Activated T-helper 1 cell treated with anti-CD3 and anti-CD28 coated beads, Interleukin-2, amount 50 U/mL, for 16 hours (primary cell): ENCODE measurements at places on chromosomes 7 and 10.

DNA sequence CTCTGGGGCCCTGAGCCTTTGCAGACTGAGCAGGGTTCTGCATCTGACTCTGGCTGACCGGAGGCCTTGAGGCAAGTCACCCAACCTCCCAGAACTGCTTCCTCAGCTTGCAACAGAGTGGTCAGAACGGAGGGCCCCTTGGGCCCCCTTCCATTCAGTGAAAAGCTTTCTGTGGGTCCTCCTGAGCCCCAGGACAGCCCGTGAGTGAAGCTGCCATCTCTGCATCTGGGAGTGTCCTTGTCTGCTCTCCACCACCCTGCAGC, 224.7 kb downstream of the DNAJB6 start:
- DNase-seq = no peak

GRCh38 chr10:124256151-124256550, 162.6 kb downstream of the OAT start:
- DNase-seq = no peak

GRCh38 chr10:82942286-82943099, 1067.5 kb downstream of the NRG3 start:
- DNase-seq = no peak

DNA sequence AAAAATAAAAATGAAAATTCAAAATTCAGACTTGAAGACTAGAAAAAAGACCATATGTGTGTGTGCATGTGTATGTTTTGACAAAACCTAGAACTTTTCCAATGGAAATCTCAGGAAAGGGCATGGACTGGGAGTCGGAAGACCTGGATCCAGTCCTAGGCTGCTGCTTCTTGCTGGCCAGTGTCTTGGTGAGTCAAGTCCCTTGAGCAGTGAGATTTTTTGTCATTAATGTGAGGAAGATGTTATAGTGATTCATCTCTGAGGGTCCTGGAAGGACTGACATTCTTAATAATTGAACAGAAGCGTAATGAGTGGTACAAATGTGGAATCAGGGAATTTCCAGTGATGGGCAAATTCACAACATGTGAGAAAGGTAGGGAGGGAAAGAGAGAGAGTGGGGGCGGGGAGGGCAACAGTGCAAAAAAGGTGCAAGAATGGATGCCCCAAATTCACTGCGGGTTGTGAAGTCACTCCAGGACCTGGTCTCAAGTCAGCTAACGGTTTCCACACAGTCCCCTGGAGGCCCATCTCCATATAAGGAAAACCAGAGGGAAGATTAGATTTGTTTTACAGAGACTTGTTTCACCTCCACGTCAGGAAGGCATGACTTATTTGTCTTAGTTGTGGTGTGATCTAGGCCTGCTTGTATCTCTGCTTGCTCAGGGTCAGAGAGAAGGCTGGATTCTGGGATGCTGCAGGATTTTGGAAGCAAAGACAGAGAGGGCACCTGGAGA, 201.7 kb downstream of the BUB3 start:
- no peak for DNase-seq

DNA sequence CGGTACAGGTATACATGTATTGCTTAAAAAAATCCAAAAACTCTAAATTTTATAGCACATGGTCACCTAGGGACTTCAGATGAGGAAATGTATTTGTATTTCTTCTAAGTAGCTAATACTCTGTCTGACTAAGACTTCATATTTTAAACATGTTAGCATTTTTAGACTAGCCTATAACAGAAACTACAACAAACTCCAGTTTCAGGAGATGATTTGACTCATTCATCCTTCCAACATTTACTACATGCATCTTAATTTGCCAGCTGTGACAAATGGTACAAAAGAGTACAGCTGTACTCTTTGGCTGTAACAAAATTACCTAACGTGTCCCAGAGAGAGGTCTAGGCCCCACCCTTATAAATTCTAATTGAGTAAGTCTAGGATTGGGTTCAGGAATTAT, 22.2 kb downstream of the TMEM209 start:
- no peak for DNase-seq

- DNase-seq = no peak
Observed at GRCh38 chr7:11428877-11429581, 403.0 kb downstream of the THSD7A start.

- DNase-seq = no peak
Observed at GRCh38 chr10:91036807-91037411, 116.0 kb upstream of the ANKRD1 start.

DNA sequence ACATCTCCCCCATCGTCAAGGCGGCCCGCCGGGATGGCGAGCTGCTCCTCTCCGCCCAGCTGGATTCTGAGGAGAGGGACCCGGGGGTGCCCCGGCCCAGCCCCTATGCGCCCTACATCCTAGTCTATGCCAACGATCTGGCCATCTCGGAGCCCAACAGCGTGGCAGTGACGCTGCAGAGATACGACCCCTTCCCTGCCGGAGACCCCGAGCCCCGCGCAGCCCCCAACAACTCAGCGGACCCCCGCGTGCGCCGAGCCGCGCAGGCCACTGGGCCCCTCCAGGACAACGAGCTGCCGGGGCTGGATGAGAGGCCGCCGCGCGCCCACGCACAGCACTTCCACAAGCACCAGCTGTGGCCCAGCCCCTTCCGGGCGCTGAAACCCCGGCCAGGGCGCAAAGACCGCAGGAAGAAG, 10.1 kb downstream of the GDF10 start:
- DNase-seq = no peak

DNA sequence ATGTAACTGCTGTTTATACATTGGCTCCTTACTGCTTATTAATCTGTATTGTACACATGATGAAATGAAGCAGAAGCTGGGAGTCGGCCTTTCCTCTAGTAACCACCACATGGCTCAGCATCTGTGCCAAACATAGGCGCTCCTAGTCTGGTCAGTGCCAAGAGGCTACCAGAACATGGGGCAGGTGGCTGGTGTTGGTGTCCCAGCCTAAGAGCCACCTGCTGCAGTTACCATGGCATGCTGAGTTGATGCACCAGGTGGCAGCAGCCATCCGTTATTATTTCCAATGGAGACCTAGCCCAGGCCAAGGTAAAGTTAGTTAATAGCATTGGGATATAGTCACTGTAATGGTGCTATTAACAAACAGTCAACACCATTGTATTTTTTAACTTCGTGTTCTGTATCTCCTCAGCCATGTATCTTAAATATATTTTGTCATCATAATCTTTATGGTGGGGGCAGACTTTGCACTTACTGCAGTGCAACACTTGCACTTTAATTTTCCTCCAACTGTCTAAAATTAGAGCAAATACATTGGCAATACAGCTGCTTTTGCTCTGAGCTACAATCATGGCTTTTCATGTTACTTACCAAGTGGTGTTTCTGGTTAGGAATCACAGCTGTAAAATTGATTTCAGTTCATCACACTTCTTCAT, 33.1 kb downstream of the HBP1 start:
- no peak for DNase-seq

GRCh38 chr7:28358423-28358868, 53.9 kb upstream of the CREB5 start:
- DNase-seq = no peak

DNA sequence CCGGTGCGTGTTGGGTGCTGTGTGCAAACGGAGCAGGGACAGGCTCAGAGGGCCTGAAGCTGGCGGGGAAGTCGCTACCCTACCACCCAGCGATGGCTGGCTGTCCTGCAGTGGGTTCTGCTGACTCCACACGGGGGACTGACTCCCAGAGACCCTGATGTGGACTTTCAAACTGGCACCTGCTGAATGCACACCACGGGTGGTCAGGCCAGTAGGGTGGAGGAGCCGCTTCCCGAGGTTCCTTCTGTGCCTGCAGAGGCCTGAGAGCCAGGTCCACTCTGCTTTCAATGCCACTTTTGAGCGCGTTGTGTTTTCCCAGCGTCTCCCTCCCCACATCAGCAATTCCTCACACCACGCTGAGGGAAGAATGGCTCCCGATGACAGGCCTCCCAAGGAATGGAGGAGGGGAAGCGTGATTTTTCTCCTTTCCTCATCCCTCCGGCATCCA, 135.3 kb downstream of the ADARB2 start:
- no peak for DNase-seq

- DNase-seq = no peak
Observed at GRCh38 chr7:29488977-29489376, 74.7 kb upstream of the PRR15 start.
